ENCODE measurements at places on chromosomes 4 and X.

DNA sequence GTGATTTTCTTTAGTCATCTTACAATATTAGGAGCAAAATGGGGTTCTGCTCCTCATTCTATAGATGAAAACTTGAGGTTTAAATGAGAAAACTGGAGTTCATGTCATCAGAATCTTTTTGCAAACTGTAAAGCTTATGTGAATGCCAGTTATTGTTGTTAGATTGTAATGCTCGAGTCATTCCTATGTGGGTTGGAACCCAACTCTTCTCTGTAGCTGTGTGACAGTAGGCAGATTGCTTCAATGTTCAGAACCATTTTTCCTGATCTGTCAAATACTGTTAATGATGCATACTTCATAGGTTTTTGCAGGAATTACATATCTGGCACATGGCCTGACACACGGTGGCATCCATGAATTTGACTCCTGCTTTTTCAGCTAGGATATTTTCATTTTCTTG, 178.9 kb downstream of the RAPGEF2 start:
- DNase-seq: no peak

DNA sequence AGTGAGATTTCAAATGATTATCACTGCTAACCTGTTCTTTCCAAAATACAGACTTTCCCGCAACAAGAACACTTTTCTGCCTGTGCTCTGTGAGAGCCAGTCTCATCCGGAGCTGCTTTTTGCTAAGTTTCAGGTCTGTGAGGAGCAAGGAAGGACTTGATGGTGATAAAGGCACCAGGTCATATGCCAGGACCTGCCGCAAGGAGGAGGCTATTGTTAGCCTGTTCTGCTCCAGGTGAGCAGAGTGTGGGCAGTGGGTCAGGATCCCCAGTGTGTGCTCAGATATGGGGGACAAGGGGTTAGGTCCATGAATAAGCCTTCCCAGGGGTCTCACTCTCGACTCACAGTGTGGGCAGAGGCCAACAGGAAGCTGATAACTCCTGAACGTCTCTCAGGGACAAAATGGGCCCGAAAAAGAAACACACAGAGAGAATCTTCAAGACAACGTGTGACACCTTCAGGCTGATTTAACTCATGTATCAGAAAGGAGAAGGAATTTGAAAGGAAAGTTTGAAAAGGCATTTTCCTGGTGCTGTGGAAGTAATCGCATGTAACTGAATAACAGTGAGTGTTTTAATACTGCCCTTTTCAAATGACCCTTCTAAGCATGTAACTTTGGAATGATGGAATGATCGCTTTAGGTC, 57.7 kb upstream of the PDLIM3 start:
- DNase-seq: no peak

DNA sequence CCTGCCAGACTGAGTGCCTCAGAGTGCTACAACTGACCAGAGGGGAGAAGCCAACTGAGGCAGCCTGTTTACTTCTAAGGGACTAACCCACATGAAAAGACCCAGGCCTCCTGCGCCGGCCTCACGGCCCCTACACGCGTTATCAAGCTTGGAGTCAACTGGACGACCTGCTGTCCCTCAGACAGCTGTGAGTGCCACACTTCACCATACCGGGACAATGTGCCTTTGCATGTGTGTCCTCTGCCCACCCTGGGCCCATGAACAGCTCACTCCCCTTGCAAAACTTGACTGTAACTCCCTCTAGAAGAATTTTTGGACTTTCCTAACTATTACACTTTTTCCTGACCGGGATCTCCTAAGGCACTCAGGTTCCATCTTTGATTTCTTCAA, 1.8 kb downstream of the NOP14 start:
- peak; percentile 69 for DNase-seq

GRCh38 chr4:155624478-155624877, 42.2 kb upstream of the GUCY1A1 start:
- DNase-seq: no peak

DNA sequence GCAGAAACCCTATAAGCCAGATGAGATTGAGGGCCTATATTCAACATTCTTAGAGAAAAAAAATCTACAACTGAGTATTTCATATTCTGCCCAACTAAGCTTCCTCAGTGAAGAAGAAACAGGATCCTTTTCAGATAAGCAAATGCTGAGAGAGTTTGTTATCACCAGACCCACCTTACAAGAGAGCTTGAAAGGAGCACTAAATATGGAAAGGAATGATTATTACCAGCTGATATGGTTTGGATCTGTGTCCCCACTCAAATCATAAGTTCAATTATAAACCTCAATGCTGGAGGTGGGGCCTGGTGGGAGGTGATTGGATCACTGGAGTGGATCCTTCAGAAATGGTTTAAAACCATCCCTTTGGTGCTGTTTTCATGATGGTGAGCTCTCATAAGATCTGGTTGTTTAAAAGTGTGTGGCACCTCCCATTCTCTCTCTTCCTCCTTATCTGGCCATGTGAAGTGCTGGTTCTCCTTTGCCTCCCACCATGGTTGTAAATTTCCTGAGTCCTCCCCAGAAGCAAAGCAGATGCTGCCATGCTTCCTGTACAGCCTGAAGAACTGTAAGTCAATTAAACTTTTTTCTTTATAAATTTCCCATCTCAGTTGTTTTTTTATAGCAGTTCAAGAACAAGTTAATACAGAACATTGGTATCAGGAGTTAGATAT, 144.2 kb downstream of the MSN start:
- DNase-seq: no peak

GRCh38 chr4:152118819-152119553, 358.2 kb upstream of the GATB start:
- DNase-seq: no peak

GRCh38 chrX:51641421-51642021, 22.8 kb upstream of the CENPVL3 start:
- no peak for DNase-seq

- no peak for DNase-seq
Observed at GRCh38 chr4:148770377-148770776, 328.2 kb upstream of the NR3C2 start.

DNA sequence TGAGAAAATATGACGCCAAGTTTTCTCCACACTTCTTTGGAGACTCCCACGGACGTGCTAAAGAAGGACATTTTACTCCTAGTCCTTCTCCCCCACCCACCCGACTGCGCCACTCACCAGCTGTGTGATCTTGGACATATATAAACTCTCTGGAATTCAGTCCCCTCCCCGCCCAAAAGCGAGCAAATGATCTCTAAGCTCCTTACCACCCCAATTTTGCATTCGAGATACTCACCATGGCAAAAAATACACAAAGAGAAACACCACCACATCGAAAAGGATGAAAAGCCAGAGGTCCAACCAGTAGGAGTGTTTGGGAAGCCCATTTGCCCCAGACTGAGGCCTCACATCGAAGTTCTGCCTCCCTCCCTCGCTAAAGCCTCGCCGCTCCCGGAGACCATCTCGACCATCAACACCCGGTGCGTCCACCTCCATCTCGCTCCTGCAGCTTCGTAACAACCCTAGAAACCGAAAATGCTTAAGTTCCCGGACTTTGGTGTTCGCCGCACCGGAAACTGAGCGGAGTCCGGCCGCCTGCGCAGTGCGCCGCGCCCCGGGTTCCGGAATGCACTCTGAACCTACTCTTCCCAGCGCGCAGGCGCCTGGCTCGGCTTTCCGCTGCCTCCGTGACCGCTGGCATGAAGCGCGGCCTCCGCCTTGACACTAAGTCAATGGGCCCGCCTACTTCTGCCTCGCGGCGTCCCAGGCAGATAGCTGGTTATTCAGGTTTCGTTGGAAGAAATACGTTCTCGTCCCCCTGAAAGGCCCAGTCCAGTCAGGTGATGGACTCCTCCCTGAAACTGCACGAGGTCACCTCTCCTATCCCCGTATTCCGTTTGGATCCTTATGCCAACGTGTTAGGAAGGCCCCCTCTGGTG, 21.6 kb downstream of the FABP2 start:
- DNase-seq: peak; percentile 95

GRCh38 chrX:125895518-125895917, 270.6 kb downstream of the DCAF12L2 start:
- DNase-seq: no peak

DNA sequence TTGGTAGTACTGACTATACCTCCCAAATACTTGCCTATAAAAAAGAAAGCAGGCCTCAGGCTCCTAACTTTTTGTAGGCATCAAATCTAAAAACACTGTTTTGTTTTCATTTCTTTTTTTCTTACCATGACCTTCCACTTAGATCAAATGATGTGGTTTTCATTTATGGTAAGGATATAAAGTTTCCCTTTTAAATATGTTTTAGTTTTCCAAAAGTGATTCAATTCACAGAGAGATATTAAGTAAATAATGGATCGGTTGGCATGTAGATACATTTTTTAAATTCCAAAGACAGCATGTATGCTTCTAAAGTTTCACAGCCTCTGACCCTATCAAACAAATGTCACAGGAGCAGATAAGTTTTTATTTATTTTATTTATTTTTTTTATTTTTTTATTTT, 23.9 kb downstream of the EFHC2 start:
- DNase-seq: no peak

DNA sequence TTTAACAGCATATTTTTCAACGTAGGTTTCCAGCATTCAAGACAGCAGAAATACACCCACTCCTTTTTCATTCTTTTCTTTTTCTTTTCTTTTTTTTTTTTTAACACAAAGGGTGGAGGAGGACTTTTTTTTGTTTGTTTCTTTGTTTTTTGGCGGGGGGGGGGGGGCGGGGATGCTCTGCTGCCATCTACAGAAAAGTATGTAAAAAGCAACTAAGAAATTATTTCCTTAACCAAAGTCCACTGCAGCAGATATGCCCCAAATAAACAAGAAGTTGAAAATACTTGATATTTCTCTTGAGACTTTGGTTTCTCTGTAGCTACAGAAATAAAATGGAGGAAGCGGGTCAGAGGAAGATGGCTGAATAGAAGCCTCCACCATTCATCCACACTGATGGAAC, 63.2 kb upstream of the PBDC1 start:
- DNase-seq: no peak

- DNase-seq: no peak
Observed at GRCh38 chr4:83686166-83686565, 150.3 kb downstream of the GPAT3 start.

- DNase-seq: no peak
Observed at GRCh38 chr4:143667461-143667860, 33.0 kb downstream of the FREM3 start.

DNA sequence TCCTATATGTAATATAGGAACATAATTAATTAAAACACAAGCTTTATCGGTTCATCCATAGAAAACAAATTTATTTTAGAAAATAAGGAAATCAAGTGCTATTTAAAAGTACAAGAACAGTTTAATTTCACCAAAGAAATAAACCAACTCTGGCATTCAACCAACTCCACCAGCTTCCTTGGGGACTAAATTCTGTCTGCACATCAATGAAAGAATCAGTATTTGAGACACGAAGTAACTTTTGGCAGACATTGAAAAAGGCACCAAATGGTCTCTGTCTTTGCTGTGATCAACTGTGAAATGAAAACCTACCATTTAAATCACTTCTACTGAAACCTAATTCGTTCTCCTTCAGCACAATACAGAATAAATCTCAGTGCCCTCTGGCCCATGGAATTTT, 719.7 kb upstream of the GRIA3 start:
- DNase-seq: no peak

DNA sequence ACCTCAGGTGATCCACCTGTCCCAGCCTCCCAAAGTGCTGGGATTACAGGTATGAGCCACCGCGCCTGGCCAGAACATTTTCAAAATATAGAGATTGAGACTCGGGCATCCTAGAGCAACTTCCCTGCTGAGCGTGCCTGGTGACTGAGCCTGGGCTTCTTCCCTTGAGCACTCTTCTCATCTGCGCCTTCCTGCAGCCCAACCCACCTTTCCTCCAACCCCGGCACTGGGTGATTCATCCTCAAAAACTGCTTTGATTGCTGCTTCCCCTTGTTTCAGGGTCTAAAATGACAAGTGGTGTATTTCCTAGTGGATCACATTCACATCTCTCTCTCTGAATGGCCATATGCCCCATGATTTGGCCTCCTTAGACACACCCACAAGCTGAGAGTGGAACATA, 37.8 kb downstream of the PHKA2 start:
- DNase-seq: no peak

GRCh38 chr4:61332693-61333092, 132.6 kb downstream of the ADGRL3 start:
- no peak for DNase-seq

DNA sequence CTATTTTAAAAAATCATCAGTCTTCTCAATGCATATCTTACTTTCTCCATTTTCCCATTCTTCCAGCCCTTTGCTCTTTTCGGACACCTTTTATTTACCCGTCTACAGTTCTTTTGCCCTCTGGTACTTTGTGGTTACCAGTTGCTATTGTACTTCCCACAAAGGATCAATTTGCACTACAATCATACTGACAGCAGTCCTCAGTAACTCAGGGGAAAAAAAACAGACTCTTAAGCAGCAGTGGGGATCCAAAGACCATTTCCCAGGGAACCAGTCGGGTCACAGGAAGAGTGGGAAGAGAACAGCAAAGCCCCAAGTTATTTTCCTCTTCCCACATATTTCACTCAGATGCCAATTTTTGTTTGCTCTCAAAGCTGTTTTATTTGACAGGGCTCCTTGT, 23.1 kb downstream of the DMD start:
- DNase-seq: no peak

- no peak for DNase-seq
Observed at GRCh38 chr4:52658641-52659000, 480 bp downstream of the USP46 start.

GRCh38 chr4:100968046-100968445, 379.3 kb downstream of the PPP3CA start:
- no peak for DNase-seq

GRCh38 chr4:22573198-22573597, 57.3 kb upstream of the ADGRA3 start:
- DNase-seq: no peak

GRCh38 chr4:21555083-21555482, 393.5 kb downstream of the KCNIP4 start:
- no peak for DNase-seq

DNA sequence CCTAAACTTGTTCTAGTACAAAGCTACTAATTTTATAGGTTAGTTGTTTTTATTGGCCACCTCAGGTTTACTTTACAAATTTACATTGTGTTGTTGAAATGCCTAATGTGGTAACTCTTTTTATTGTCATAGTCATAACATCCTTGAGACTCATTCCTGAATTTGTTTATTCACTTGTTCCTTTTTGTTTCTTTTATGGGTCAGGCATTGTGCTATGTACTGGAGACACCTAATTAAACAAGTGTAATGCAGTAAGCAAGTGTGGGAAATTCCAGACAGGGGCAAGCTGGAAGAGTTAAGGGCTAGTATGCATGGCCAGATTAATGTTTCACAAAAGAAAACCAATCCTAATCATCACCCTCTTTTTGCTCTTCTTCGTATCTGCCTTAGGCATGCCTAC, 30.5 kb upstream of the TTC29 start:
- no peak for DNase-seq

DNA sequence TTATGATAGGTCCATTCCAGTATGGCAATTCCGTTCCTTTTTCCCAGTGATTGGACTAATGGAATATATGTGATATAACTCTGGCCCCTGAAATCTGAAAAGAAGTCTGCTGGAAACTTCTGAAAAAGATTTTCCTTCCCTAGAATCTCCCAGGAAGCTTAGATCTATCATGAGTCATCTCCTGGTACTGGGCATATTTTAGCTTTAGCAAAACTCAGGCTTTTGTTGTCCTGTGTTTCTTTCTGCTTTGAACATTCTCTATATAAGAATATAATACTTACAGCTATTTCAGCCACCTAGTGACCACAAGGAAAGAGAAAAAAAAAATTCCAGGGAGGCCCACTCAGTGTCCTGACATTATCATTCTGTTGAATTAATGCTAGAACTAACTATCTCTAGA, 597.2 kb upstream of the GRIA3 start:
- DNase-seq: no peak

- no peak for DNase-seq
Observed at GRCh38 chrX:68703846-68704245, 56.4 kb downstream of the STARD8 start.
